ENCODE measurements at places on chromosomes 6 and 20. TPM values are rescaled to one million over a fixed set of nuclear protein-coding genes. Genes with fewer than 3 reads are reported as not detected.
A peak's percentile ranks its signal among the peaks of the same experiment; 100 is the strongest.

DNA sequence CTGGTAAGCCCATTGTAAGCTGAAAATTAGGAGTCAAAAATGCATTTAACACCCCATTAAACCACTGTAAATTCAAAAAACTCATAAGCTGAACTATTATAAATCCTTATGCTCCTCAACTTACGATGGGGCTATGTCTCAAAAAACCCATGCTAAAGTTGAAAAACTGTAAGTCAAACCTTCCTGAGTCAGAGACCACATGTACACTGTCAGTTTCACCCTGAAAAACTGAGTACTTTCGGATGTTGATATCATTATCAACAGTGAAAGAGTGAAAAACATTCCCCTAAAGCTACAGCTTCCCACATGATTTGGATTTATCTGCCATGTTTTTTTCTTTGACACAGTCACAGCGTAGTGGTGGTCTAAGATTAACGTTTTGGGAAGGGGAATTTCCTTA, 14.2 kb downstream of the RAB23 start:
- H3K4me1 ChIP-seq, result peaks cover 32% of the 10 kb centered on the region
- peak overlapping the region; percentile 62 for H3K27ac ChIP-seq
- H3K36me3 ChIP-seq, result no peaks in the 10 kb centered on the region

The RAET1E gene
- not detected for total RNA-seq

- no peaks in the 10 kb centered on the region for H3K27me3 ChIP-seq
- no peak overlapping the region for H3K27ac ChIP-seq
- no peak overlapping the region for H3K4me3 ChIP-seq
- H3K4me1 ChIP-seq, result no peaks in the 10 kb centered on the region
- DNase-seq, result no peak
- no peaks in the 10 kb centered on the region for H3K36me3 ChIP-seq
Measured at GRCh38 chr6:115902436-115902835, 158.3 kb downstream of the FRK start.

DNA sequence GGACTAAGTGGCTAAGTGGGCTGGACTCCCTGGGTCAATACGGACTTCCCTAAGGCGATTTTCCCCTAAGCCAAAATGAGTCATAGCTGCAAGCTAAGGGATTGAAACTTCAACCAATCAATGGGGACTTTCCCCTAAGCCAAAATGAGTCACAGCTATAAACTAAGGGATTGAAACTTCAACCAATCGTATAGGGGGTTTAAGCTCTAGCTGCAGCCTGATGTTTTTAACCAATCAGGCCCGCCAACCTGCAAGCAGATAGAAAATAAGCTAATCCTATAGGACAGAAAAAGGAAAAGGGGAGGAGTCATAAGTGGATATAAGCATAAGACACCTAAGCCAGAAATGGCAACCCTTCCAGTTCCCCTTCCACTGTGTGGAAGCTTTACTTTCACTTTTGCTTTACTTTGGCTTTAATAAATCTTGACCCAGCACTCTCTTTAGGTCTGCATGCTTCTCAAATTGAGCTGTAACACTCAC, 655.0 kb upstream of the HS3ST5 start:
- peaks cover 24% of the 10 kb centered on the region for H3K4me1 ChIP-seq
- H3K36me3 ChIP-seq, result peaks cover 4% of the 10 kb centered on the region
- H3K4me3 ChIP-seq, result peak overlapping the region; percentile 65
- H3K27ac ChIP-seq, result no peak overlapping the region

- H3K4me3 ChIP-seq, result no peak overlapping the region
- DNase-seq, result no peak
- no peaks in the 10 kb centered on the region for H3K27me3 ChIP-seq
- peak overlapping the region; percentile 50 for H3K27ac ChIP-seq
- H3K36me3 ChIP-seq, result no peaks in the 10 kb centered on the region
- H3K4me1 ChIP-seq, result no peaks in the 10 kb centered on the region
Measured at GRCh38 chr20:33418033-33418432, 16.7 kb upstream of the CDK5RAP1 start.

The PDE10A gene
- not detected for total RNA-seq

DNA sequence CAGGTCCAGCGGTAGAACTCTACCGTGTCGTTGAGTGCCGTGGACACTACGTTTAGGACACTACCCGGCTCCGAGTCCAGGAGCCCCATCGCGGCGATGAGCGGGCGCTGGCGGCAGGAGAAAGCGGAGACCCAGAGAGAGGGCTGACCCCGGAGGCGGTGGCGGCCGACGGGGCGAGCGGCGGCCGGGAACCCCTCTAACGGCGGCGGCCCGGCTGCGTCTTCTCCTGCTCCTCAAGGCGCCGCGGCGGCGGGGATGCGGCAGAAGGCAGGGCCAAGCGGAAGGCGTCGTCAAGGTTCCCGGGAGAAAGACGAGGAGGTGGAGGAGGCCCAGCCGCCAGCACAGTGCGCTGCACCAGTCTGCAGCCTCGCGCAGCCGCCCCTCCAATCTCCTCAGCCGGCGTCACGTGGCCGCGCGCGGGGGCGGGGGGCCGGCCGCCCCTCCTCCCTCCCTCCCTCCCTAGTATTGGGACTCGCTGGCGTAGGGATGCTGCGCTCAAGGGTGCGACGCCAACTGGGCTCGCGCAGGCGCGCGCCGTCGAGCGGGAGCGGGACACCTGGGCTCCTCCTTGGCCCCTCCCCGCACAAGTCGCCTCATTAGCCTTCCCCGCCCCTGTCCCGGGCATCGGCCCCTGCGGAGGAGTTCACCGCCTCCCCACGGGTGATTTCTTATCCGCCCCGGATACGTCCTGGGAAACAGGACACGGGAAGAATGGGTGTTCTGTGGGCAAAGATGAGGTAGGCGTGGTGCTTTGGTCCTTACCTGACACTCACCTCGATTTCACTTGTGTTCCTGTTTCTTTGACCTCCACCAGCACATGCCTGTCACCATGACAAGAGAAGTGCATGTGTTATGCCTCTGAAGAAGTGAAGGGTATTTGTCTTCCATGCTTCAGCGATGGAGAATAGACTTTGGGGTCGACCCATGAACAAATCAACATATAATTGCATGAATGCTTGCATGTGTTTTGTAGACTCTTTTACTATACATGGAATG, at the start of gene ELOVL4:
Gene ELOVL4 (minus strand): TSS at position 363 of the 996 bp plus-strand sequence. CDS start 274 bp downstream, at position 89.
- H3K27me3 ChIP-seq, result peaks cover 30% of the 10 kb centered on the region
- peak; percentile 59 for DNase-seq
- H3K27ac ChIP-seq, result peak within 1 kb of the TSS; percentile 81

DNA sequence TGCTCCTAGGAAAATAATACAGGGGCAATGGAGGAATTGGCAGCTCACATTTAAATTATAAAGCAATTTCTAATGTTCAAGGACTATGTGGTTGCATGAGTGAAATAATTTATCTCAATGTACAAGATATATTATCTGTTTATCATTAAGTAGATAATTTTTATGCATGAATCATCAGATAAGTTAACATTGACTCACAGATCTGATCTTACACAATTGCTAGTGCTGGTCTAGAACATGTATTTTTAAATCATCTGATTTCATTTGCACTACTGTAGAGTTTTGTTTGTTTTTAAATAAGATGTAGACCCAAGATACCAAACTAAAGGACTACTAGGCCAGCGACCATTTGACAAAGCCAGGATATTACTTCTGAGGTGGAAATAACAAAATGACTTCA, 199.2 kb downstream of the BMP2 start:
- no peak overlapping the region for H3K27ac ChIP-seq
- no peak for DNase-seq
- no peak overlapping the region for H3K4me3 ChIP-seq
- H3K4me1 ChIP-seq, result no peaks in the 10 kb centered on the region
- H3K36me3 ChIP-seq, result no peaks in the 10 kb centered on the region
- H3K27me3 ChIP-seq, result no peaks in the 10 kb centered on the region

The CDSN gene
- not detected for total RNA-seq

The NKX2-2 gene
- total RNA-seq, result not detected

DNA sequence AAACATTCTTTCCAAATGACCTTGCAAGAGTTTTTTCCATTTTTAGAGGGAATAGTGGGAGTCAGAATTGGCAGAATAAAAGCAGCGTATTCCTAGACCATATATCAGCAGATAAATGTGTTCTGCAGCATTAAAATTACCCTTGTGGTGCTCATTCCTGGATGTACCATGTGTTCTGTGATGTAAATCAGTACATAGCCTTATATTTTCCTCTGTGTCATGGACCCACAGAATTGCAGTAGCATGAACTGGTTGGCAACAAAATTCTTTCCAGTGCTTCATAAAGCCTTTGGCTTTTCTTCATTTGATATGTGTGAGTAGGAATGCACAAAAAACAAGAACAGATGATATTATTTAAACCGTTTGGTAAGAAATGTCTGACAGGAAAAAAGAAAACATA, 32.5 kb downstream of the ANKEF1 start:
- no peaks in the 10 kb centered on the region for H3K36me3 ChIP-seq
- no peak overlapping the region for H3K4me3 ChIP-seq
- no peaks in the 10 kb centered on the region for H3K4me1 ChIP-seq
- DNase-seq, result no peak
- H3K27ac ChIP-seq, result no peak overlapping the region

The SLC22A7 gene
- not detected for total RNA-seq

The SLC25A27 gene
- 2.5 TPM for total RNA-seq

The SH3BGRL2 gene
- 0.63 TPM for total RNA-seq

- H3K36me3 ChIP-seq, result no peaks in the 10 kb centered on the region
- peaks cover 17% of the 10 kb centered on the region for H3K4me1 ChIP-seq
- no peak overlapping the region for H3K4me3 ChIP-seq
Measured at GRCh38 chr20:10487142-10488136, 52.3 kb downstream of the SLX4IP start.

The PRDM13 gene
- not detected for total RNA-seq

The TDRD6 gene
- total RNA-seq, result not detected

GRCh38 chr20:50092436-50092835, 20.5 kb downstream of the UBE2V1 start:
- peaks cover 7% of the 10 kb centered on the region for H3K36me3 ChIP-seq
- no peaks in the 10 kb centered on the region for H3K27me3 ChIP-seq
- H3K4me3 ChIP-seq, result no peak overlapping the region
- H3K4me1 ChIP-seq, result peaks cover 17% of the 10 kb centered on the region
- H3K27ac ChIP-seq, result peak overlapping the region; percentile 91

DNA sequence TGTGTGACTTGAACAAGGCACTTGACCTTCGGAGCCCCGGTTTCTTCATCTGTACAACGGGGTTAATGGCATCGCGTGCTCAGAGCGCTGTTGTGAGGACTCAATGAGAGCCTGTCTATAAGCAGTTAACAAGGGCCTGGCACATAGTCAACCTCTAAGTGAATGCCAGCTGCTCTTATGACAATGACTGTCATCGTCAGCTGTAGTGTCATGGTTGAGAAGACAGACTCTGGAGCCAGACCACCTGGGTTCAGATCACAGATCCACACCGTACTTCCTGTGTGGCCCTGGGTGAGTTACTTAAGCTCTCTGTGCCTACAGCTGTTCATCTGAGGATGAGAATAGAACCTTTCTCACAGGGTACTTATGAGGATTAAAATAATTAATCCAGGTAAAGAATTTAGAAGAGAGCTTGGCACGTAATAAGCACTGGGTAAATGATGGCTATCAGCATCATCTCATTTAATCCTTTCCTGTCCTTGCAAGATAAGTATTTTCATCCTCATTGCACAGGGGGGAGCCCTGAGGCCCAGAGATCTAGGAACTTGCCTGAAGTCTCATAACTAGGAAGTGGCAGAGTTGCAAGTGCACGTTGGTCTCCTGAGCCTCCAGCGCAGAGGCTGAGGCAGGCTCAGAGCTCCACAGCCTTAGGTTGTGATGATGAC, 105.3 kb downstream of the EYA2 start:
- DNase-seq, result no peak
- no peaks in the 10 kb centered on the region for H3K36me3 ChIP-seq
- no peaks in the 10 kb centered on the region for H3K4me1 ChIP-seq
- H3K4me3 ChIP-seq, result no peak overlapping the region
- no peak overlapping the region for H3K27ac ChIP-seq
- H3K27me3 ChIP-seq, result peaks cover 58% of the 10 kb centered on the region

DNA sequence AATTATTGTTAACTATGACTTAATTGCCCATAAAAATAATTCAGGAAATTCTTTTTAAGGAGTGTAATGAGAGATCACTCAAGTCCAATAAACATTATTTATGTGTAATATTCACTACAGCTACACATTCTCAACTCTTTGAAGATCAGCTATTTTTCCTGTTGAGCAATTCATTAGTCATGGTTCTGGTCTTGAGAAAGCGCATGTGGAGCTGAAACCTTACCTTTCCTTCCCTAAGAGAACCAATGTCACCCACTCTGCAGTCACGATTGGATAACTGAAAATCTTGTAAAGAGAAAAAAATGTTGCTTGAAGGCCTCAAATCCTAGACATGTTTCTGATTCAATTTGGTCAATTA, 736.9 kb upstream of the MARCKS start:
- H3K36me3 ChIP-seq, result no peaks in the 10 kb centered on the region
- no peak overlapping the region for H3K27ac ChIP-seq
- no peak overlapping the region for H3K4me3 ChIP-seq
- H3K4me1 ChIP-seq, result no peaks in the 10 kb centered on the region

DNA sequence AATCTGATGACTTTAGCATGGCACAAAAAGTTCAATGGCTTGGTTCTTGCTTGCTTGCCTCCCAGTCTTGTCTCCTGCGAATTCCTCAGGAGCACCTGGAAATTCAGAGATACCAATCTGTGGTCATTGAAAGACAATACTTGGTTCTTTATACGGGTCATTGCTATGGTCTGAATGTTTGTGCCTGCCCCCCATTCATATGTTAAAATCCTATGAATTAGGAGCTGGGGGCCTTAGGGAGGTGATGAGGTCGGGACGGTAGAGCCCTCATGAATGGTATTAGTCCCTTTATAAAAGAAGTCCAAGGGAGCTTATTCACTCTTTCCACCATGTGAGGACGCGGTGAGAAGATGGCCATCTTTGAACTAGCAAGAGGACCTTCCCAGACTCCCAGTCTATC, 721.8 kb downstream of the UTRN start:
- peaks cover 51% of the 10 kb centered on the region for H3K27me3 ChIP-seq
- H3K4me1 ChIP-seq, result no peaks in the 10 kb centered on the region
- no peak overlapping the region for H3K27ac ChIP-seq

The ERGIC3 gene
- 145 TPM for total RNA-seq

DNA sequence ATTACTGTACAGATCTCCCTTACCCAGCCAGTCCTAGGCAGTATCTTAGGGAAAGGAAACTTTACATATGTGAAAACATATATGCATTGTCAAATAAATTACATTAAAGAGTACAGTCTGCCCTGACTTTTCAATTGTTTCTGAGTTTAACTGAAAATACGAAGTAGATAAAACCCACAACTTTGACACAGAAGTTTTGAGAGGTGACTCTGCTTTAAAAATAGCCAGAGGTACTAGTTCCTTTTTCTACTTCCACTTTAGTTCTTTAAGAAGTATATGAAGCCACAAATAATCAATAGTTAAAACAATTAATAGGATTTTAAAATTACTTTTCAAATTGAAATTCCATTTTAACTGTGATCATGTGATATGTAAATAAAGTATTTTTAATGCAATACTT, 62.9 kb downstream of the BMP5 start:
- H3K27ac ChIP-seq, result no peak overlapping the region
- no peaks in the 10 kb centered on the region for H3K27me3 ChIP-seq
- DNase-seq, result no peak
- H3K4me3 ChIP-seq, result no peak overlapping the region

GRCh38 chr6:113104541-113104940, 752.6 kb upstream of the MARCKS start:
- H3K36me3 ChIP-seq, result no peaks in the 10 kb centered on the region
- H3K4me1 ChIP-seq, result no peaks in the 10 kb centered on the region
- H3K27me3 ChIP-seq, result no peaks in the 10 kb centered on the region
- no peak overlapping the region for H3K27ac ChIP-seq
- H3K4me3 ChIP-seq, result no peak overlapping the region

All from activated T-cell treated with anti-CD3 and anti-CD28 coated beads, Interleukin-2, amount 50 U/mL, for 72 hours (primary cell).